ENCODE measurements at places on chromosomes 5 and 9.

- no peak for DNase-seq
Observed at GRCh38 chr5:68367717-68368116, 152.2 kb downstream of the PIK3R1 start.

- no peak for DNase-seq
Observed at GRCh38 chr9:16150501-16150900, 597.7 kb downstream of the CCDC171 start.

GRCh38 chr5:81575924-81576323, 175.0 kb downstream of the SSBP2 start:
- DNase-seq: no peak

GRCh38 chr9:131178382-131178781, 53.0 kb downstream of the NUP214 start:
- no peak for DNase-seq

DNA sequence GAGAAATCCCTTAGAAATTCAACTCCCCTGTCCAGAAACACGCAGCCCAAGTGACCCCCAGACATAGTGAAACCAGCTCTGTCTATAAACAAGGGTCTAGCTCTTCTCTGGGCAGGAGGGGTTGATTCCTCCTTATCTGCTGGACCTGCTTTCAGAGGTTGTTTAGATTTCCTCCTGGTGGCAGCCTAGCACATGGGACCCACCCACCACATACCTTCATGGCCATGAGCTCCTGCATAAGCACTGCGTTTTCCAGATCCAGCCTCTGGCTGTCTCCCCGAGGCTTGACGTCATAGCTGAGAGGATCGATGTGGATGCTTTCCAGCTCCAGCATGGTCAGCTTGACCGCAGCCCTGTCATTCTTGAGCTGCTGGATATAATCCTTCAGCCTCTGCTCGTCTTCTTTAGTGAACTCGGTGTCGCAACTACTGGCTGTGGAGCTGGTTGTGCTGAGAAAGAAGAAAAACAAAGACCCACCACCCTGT, 77.0 kb downstream of the DCP2 start:
- no peak for DNase-seq

DNA sequence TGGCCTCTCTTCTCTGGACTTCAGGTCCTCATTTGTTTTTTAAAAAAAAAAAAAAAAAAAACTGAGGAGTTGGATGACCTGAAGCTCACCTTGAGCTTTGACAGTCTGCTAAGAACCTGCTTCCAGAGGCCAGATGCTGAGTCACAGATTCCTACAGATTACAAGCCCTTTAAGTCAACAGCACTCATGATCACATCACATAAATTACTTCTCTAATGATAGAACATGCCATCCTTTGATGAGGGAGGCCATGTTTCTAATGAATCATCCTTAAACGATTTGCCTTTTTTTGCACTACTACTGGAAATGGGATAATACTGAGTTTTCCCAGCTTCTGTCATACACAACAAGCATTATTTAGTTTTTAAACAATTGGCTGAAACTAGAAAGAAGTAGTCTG, 34.2 kb upstream of the MYOT start:
- no peak for DNase-seq

- no peak for DNase-seq
Observed at GRCh38 chr9:16029046-16029615, 476.3 kb downstream of the CCDC171 start.

DNA sequence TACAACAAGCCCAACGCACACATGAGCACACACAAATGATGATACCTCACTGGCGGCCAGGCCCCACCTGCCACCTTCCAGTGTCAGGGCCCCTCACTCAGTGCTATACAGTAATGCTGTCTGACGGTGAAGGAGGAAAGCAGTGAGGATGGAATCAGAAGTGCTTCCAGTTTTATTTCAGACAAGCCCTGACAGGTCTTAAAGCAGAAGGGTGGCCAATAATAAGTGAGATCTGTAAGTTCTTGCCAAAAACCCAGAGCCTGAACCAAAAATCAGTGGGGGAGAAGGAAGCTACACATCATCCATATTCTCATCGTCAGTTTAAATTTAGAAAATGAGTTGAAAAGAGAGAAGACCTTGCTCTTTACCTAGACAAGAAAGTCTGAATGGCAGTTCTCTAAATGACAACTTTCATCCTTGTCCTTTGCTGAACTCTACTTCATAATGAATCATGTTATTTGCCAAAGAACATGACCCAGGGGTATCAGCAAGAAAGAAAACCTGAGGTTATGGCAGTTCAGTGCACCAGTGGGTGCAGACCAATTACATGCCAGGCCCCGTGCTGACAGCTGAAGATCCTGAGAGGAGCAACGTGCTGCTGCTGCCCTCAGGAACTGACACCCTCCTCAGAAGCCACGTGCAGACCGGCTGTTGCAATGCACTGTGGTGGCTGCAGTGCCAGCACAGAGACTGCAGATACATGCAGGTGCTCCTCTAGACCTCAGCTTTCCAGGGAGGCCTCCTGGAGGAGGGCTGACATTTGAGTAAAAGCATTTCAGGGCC, 118.7 kb downstream of the DROSHA start:
- no peak for DNase-seq

- no peak for DNase-seq
Observed at GRCh38 chr9:91483189-91483691, 59.6 kb upstream of the NFIL3 start.

GRCh38 chr9:13661014-13661413, 381.5 kb upstream of the MPDZ start:
- no peak for DNase-seq

DNA sequence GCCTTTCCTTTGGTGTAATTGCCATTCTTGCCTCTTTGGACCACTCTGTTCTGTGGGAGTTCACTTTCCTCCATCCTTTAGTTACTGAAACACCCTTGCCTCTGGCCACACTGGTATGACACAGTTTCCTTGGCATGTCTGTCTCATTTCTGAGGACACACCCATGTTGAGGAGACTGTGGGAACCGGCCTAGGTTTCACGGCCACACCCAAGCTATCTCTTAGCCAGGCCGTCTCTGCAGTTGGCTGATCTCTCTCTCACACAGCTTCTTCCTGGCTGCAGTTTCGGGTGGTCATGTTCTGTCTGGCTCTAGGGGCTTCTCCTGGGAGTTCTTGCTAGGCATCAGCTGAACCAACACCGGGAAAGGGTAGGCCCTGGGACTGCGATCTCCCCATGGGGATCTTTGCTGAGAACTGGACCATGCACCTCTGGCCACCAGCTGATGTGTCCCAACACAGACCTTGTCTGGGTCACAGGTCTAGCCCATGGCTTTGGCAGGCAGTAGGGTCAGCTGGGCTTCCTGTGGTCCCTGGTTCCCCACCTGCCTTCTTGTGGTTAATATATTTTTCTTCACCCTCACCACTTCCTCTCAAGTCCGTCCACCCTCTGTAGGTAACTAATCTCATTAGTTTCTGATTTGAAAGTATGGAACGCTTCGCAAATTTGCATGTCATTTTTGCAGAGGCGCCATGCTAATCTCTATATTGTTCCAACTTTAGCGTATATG, 24.9 kb downstream of the ARHGEF37 start:
- DNase-seq: no peak

- no peak for DNase-seq
Observed at GRCh38 chr5:7622498-7622897, 226.6 kb downstream of the ADCY2 start.

DNA sequence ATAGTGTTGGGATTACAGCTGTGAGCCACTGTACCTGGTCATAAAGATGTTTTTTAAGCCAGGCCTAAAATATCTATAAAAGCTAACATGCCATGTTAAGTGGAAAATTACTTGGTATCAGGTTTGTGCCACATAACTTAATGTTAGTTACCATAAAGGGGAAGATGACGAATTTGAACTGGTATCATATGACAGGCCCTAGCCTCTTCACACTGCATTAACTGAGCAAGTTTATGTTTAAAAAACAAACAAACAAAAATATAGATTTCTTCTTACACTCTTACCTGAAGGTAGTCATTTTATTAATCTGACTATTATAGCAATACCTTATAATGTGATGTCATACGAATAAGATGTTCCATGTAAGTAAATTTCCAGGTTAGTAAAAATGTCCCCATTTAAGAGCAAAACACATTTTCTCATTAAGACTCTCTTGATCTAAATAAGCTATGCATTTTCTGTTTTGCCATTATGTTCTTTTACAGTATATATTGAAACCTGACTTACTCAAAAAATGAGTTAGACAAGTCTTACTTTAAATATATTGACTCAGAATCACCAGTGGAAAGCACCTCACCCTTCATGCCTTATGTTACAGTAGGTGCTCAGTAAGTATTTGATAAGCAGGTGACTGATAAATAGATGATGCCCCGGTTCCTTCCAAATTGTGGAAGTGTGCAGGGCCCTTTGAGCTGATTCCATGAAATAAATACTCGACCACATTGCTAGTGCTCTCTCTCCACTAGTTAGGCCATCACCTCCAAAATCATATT, 125.4 kb downstream of the CDC42SE2 start:
- DNase-seq: no peak

GRCh38 chr9:129008986-129009583, 19.0 kb downstream of the SH3GLB2 start:
- no peak for DNase-seq

DNA sequence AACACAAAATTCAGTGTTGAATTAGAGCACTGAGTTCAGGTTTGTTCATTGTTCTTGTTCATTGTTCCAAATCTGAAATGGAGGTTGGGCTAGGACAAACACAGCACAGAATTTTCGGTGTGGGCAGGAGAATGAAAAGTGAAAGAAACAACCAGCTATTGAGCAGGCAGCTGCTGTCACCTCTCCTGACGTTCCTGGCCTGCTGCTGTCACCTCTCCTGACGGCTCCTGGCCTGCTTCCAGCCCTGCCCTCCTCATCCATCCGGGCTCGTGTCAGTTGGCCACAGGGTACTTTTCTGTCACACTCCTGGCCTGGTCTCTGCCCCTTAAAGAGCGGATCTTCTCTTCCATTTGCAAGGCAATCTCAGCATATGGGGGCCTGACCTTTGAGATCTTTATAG, 45.2 kb upstream of the CKMT2 start:
- DNase-seq: no peak

GRCh38 chr5:143338658-143339366, 64.7 kb downstream of the NR3C1 start:
- DNase-seq: no peak

- DNase-seq: no peak
Observed at GRCh38 chr5:132251220-132251725, 6.2 kb upstream of the PDLIM4 start.

GRCh38 chr5:9196403-9197227, 349.3 kb downstream of the SEMA5A start:
- no peak for DNase-seq

- DNase-seq: no peak
Observed at GRCh38 chr5:116507941-116508655, 66.5 kb downstream of the SEMA6A start.

DNA sequence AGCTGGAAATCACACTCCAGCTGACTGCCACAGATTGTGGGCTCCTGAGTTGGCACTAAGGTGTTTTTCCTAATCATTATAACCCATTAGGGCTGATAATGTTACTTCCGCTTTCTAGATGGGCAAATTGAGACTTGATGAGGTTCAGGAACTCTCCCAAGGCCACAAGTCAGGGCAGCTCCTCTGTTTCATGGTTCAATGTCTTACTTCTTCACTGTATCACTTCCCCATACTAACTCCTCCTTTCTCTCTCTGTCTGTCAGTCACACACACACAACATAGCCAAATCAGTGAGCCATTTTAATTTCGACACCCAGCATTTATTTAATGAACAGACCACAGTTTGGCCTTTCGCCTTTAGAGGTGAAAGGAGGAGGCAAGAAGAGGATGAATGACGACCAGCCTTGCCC, 17.8 kb upstream of the TRAF1 start:
- no peak for DNase-seq

Measured in cortex of kidney (tissue), 1 donor.